ENCODE measurements at places on chromosomes 5 and 9.

GRCh38 chr5:178385496-178385890 is 152.9 kb upstream of the PHYKPL start:
- no peak for DNase-seq

DNA sequence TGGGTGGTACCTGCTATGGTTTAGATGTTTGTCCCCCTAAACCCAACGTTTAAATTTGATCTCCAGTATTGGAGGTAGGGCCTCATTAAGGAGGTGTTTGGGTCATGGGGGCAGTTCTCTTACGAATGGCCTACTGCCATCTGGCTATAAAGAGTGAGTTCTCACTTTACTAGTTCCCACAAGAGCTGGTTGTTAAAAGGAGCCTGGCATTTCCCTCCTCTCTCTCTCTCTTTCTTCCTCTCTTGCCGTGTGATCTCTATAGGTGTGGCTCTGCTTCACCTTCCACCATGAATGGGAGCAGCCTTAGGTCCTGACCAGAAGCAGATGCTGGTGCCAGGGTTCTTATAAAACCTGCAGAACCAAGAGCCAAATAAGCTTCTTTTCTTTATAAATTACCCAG is 193.2 kb upstream of the CDH6 start:
- DNase-seq, result no peak

DNA sequence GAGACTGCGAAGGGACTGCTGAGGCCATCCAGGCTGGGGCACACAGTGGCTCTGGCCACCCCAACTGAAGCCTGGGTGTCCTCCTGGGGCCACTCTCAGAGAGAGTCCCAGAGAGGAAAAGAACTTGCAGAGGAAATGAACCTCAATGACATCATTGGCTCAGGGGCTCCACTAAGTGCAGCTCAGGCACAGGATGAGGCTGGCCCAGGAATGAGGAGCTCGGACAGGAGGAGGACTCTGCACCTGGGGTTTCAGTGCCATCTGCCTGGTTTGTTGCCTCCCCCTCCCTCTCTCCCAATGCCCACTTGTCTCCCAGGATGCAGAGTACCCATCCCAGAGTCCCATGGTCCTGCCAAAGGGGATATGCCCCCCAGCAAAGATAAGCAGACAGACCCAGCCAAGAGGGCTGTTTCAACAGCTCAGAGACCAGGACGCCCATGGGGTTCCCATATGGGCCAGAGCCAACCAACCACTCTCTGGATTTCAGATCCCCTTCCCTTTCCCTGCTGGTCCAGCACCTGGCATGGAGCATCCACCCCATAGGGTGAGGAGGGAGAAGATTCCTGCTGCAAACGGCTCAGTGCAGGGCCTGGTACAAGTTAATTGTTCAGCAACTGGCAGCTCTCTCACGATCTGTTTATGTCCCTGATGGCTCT is 26.9 kb upstream of the OLFM1 start:
- DNase-seq, result no peak

GRCh38 chr5:146015001-146015400 is 78.6 kb downstream of the SH3RF2 start:
- DNase-seq, result no peak

- DNase-seq, result no peak
These were observed 147.9 kb downstream of the MACROH2A1 start for GRCh38 chr5:135251093-135251492.

GRCh38 chr5:127858116-127858784 is 155.1 kb downstream of the CCDC192 start:
- DNase-seq, result no peak

Measured in thoracic aorta (tissue), 2 donors.